ENCODE measurements at places on chromosomes 16 and 17. TPM values are rescaled to one million over a fixed set of nuclear protein-coding genes. Genes with fewer than 3 reads are reported as not detected.

GRCh38 chr17:78117027-78117981 is 11.3 kb downstream of the TMC6 start:
- H3K36me3 ChIP-seq: peaks cover 4% of the 10 kb centered on the region
- H3K27me3 ChIP-seq: no peaks in the 10 kb centered on the region
- no peak overlapping the region for H3K27ac ChIP-seq
- DNase-seq: peak; percentile 85

GRCh38 chr17:63250830-63251229 is 195.3 kb downstream of the CYB561 start:
- H3K27me3 ChIP-seq: no peaks in the 10 kb centered on the region
- H3K4me3 ChIP-seq: no peak overlapping the region
- no peak overlapping the region for H3K27ac ChIP-seq
- H3K36me3 ChIP-seq: no peaks in the 10 kb centered on the region
- no peak for DNase-seq
- no peaks in the 10 kb centered on the region for H3K4me1 ChIP-seq

Gene AIPL1
- 0.57 TPM for total RNA-seq

Gene ICAM2
- 0.35 TPM for total RNA-seq

DNA sequence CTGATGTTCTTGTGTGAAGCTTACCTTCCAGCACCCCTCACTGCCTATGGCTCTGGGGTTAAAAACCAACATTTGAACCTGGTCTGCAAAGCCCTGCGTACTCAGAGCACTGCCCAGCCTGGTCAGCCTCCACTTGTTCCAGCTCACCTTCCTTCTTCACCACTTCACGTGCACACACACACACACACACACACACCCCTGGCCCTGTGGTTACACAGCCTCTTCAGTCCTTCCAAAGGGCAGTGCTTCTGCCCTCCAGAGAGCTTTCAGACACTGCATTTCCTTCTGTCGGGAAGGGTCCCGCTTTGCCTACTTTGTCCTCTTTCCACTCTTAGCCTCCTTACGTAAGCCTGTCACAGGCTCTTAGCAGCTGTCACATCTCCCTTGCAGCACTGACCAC is 9.6 kb upstream of the TMEM220 start:
- no peak overlapping the region for H3K27ac ChIP-seq
- H3K36me3 ChIP-seq: no peaks in the 10 kb centered on the region
- DNase-seq: peak; percentile 26
- no peaks in the 10 kb centered on the region for H3K4me1 ChIP-seq
- H3K4me3 ChIP-seq: no peak overlapping the region
- H3K27me3 ChIP-seq: no peaks in the 10 kb centered on the region

Gene NDRG4
- total RNA-seq: 17.0 TPM

DNA sequence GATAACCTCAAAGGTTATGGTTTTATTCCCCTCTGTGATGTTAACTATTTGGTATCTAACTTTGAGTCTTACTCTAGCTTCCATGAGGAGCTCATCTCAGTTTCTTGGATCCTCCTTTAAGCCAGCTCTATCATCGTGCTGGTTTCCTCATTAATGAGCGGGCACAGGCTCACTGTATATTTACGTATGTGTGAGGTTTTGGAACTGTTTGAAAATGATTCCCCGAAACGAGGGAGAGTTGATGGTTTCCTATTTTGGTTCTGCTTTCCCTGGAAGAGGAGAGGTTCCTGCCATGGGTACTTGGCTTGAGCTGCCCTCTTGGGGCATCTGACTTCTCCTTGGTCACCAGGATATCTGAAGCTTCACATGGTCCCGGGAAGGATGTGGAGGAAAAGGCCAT is 32.7 kb upstream of the PIK3R6 start:
- DNase-seq: no peak
- H3K27me3 ChIP-seq: no peaks in the 10 kb centered on the region
- H3K4me1 ChIP-seq: peaks cover 6% of the 10 kb centered on the region
- no peak overlapping the region for H3K27ac ChIP-seq
- H3K4me3 ChIP-seq: no peak overlapping the region

GRCh38 chr16:27475561-27475960 is 73.6 kb downstream of the IL21R start:
- no peak overlapping the region for H3K27ac ChIP-seq
- H3K36me3 ChIP-seq: peaks cover 95% of the 10 kb centered on the region
- no peak for DNase-seq

DNA sequence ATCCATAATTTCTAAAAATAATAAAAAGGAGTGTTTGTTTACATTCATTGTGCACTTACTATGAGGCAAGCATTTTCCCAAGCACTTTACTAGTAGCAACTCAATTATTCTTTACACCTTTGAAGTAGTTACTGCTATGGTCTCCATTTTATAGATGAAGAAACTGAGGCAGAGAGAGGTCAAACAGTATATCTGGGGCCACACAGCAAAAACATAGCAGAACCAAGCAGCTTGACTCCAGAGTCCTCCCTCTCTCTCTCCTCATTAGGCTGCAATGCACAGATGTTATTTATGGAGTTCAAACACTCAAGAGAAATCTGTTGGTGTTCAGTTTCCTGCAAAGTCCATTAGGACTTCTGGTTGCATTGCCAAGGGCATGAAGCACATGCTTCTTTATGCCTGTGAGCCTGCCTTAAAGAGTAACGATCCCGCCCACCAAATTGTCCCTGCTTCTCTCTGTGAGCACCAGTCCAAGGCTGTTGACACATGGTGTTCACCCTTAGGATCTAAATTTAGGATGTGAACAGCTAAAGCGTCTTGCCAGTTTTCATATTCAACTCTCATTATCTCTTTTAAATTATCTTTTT is 44.0 kb downstream of the GPRC5B start:
- H3K4me3 ChIP-seq: no peak overlapping the region
- H3K27me3 ChIP-seq: no peaks in the 10 kb centered on the region
- H3K4me1 ChIP-seq: peaks cover 6% of the 10 kb centered on the region
- no peak for DNase-seq
- no peaks in the 10 kb centered on the region for H3K36me3 ChIP-seq

DNA sequence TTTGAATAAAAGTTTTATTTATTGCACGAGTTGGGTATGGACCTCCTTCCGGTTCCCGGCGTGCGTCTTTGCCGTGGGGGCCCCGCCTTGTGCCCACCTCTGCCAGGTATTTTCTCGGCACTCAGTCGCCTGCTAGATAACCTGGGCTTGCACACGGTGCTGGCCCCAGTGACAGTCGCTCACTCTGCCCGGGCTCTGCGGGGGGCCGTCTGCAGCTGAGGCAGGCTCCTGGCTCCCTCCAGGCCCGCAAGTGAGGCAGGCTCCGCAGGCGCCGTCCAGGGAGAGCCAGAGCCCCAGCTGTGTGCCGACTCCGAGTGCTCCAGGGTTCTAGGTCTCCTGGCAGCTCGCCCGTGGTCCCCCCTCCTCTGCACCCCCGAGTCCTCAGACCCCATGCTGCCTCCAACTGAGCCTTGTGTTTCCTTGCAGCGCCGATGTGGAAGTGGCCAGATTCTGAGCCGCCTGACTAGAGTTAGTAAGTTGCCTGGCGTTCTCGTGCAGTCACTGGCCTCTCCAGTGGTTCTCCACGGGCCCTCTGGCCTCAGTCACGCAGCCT is 54.7 kb upstream of the PVALEF start:
- DNase-seq: no peak
- H3K4me1 ChIP-seq: no peaks in the 10 kb centered on the region
- no peaks in the 10 kb centered on the region for H3K27me3 ChIP-seq
- H3K4me3 ChIP-seq: no peak overlapping the region

DNA sequence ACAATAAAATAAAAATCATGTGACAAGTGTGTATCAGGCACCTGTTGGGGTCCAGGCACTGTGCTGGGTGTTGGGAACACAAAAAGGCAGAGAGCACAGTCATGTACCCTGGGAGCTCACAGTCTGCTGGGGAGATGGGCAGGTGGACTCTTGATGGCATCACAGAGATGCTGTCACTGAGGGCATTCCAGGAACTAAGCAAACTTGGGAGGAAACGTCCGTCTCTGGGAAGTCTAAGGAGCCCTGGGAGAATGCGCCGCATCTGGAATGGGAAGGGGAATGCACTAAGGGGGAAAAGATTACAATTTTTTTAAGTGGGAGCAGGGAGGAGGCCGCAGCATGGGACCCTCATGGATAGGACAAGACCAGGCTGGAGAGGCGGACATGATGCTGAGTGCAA is 80.9 kb upstream of the ZNF423 start:
- H3K27ac ChIP-seq: no peak overlapping the region
- H3K4me3 ChIP-seq: no peak overlapping the region
- no peak for DNase-seq
- H3K36me3 ChIP-seq: peaks cover 9% of the 10 kb centered on the region

DNA sequence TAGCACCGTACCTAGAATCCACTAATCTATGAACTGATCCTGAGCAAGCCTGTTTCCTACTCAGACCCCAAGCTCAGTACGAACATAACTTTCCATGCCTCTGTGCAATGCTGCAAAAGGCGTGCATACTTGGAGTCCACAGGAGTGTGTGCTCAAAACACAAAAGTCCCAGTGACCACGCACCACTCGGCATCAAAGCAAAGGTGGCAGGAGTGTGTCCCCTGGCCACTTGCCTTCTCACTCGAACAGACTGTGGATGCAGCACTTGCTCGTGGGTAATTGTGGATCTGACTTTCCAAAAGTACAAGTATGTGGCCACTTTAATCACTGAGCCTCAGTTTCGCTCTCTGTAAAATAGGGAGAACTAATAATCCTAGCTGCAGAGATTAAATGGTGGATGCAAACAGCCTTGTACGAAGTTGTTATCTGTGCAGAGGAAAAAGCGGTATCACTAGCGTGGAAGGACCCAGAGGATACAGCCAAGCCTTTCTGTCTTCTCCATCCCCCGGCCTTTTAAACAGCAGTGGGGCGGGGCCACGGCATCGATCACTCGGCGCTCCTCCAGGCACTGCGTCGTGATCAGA is 311 bp upstream of the KDM8 start:
- H3K36me3 ChIP-seq: no peaks in the 10 kb centered on the region
- H3K4me1 ChIP-seq: no peaks in the 10 kb centered on the region
- peak overlapping the region; percentile 96 for H3K4me3 ChIP-seq
- no peak for DNase-seq
- H3K27ac ChIP-seq: peak overlapping the region; percentile 59

Gene ODAD4
- total RNA-seq: 2.1 TPM

Gene SPIRE2
- 6.9 TPM for total RNA-seq

GRCh38 chr17:33121756-33122155 is 130.1 kb downstream of the SPACA3 start:
- H3K36me3 ChIP-seq: no peaks in the 10 kb centered on the region
- H3K27ac ChIP-seq: no peak overlapping the region
- no peak for DNase-seq
- H3K4me1 ChIP-seq: no peaks in the 10 kb centered on the region

Gene CHST4
- 6.8 TPM for total RNA-seq

DNA sequence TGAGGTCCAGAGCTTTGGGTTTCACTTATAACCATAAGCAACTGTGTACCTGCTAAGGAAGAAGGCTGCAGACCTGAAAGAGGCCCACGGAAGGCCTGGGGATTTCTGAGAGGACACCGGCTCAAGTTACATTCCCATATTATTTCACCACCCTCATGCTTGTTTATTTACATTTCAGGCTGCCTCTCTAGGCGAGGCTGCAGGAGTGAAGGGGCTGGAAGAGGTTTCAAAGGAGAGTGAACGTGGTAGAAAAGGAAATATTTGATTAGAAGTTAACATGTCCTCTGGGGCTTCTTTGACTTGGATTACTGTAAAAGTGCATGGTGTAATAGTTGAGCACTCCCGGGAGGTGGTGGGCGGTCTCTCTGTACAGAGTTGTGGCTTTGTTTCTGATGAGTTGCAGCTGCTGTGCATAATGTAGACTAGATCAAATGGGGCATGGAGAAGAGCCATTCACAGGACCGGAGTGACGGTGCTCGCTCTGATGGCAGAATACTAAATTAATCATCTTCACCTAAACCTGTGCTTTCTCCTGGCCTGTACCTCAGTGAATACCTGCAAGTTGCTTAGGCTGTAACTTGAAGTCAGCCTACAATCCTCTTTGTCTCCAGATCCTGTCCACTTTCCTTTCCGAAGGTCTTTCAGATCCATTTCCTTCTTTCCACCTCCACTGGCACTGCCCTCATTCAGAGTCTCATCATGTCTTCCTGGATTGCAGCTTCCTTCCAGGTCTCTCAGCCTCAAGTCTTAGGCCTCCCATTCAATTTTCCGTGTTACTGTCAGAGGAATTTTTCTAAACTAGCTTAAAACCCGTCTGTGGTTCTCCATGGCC is 1.9 kb upstream of the CPD start:
- DNase-seq: no peak
- H3K4me3 ChIP-seq: no peak overlapping the region
- peaks cover 17% of the 10 kb centered on the region for H3K27me3 ChIP-seq
- H3K4me1 ChIP-seq: no peaks in the 10 kb centered on the region

Gene ARL6IP1
- total RNA-seq: 197 TPM

DNA sequence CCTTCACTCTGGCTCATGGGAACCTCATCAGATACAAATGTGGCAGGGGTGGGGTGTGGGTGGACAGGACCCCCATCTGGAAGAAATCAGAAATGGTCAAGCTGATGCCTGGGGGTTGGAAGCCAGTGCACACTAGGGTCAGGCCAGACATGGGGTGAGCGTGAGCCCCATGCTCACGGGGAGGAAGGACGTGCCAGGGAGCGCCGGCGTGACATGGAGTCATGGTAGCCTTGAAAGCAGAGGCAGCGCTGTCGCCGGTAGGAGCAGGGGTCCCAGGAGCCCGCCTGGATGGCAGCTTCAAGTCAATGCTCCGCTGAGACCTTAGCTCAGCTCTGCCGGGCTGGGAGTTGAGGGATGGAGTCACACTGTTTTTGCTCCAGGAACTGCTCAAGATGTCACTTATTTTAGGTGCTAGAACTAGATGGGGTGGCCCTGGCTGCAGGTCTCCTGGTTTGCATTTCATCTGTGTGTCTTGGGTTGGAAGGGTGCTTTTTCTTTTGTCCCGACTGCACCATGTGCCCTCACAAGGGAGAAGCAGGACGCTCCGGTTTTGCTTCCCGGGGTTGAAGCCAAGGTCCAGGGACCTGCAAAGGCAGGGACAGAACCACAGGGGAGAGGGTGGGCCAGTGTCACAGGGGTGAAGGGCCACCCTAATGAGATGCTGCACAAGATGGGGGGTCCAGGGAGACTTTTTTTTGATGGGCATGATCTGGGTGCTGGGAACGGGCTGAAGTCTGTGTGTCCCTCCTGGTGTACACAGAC is 51.4 kb downstream of the USP22 start:
- peaks cover 12% of the 10 kb centered on the region for H3K36me3 ChIP-seq
- H3K27me3 ChIP-seq: no peaks in the 10 kb centered on the region
- no peak for DNase-seq
- H3K4me1 ChIP-seq: peaks cover 2% of the 10 kb centered on the region
- no peak overlapping the region for H3K4me3 ChIP-seq

DNA sequence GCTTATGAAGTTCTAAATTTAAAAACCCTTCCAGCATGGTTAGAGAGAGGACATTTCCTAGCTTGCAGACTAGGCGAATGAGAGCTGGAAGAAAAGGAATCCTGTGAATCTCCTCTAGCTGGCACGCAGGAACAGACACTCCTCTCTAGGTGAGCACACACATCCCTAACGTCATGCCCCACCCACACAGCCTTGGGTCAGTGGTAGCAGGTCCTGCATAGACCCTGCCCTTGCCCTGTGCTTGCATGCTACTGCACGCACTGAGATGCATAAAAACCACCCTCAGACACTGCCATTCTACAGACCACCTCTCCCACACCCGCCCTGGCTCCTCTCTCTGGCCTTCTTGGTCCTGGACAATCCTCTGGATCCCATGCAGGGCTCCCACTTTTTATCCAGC is 23.5 kb downstream of the CES1 start:
- DNase-seq: peak; percentile 38
- 0 out of 2 replicates have a peak, but pooled peaks cover 2% of the 10 kb centered on the region for H3K4me1 ChIP-seq
- no peak overlapping the region for H3K27ac ChIP-seq

- peak overlapping the region; percentile 74 for H3K4me3 ChIP-seq
- H3K36me3 ChIP-seq: no peaks in the 10 kb centered on the region
- H3K27me3 ChIP-seq: peaks cover 11% of the 10 kb centered on the region
- no peaks in the 10 kb centered on the region for H3K4me1 ChIP-seq
- no peak for DNase-seq
These were observed 502 bp downstream of the SMPD3 start for GRCh38 chr16:68447653-68448359.

Measured in H9 (cell line).